ENCODE measurements at places on chromosomes 13 and 19. TPM values are rescaled to one million over a fixed set of nuclear protein-coding genes. Genes with fewer than 3 reads are reported as not detected.

NEK5 gene
- not detected for total RNA-seq

CPAMD8 gene
- 294 TPM for total RNA-seq

CGB2 gene
- total RNA-seq: not detected

DNA sequence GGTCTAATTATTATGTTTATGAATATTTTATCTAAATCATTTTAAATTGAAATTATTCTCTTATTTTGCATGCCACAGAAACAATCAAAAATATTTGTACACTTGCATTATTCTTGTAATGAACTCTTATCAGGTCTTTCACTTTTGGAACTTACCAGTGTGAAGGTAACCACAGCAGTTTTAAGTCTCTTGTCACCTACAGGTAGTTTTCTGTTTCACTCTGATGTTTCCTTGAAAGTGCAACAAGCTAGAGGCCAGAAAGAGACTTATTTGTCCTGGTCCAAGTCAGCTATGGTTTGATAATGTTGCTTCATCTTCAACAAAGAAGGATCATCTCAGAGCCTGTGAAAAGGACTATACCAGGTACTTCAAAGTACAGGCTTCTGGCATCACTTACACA is 133.4 kb upstream of the NBEA start:
- H3K4me1 ChIP-seq: peaks cover 9% of the 10 kb centered on the region
- peaks cover 8% of the 10 kb centered on the region for H3K36me3 ChIP-seq
- no peak overlapping the region for H3K27ac ChIP-seq
- H3K27me3 ChIP-seq: no peaks in the 10 kb centered on the region
- H3K4me3 ChIP-seq: no peak overlapping the region

DNA sequence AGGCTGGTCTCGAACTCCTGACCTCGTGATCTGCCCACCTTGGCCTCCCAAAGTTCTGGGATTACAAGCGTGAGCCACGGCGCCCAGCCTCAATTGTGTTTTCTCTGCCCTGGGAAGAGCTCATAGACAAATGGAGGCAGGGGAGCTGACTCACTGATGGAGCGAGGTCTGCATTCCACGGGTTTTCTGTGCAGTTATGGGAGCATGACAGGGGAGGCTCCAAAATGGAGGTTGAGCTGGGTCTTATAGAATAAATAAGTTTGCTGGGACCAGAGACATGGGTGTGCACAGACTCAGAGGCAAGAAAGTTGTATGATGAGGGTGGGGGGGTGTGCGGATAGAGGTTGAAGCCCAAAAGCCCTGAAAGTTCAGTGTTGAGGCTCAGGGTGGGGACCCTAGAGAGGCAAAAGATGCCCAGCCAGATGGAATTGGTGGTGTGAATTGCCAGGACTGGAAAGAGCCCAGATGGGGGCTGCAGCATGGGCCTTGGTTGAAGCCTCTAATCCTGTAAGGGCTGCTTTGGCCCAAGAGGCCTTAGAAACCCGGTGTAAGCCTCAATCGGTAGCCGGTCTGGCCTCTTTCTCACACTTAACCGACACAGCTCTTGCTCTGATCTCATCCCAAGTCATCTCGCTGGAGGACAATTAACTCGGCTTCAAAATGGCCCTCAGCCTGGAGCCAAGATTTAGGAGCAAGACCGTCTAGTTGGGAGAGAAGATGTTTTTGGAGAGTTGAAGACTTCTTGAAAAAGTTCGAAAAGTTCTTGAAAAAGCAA is 1.9 kb downstream of the TPM4 start:
- H3K27ac ChIP-seq: peak overlapping the region; percentile 98
- no peak for DNase-seq
- peaks cover 22% of the 10 kb centered on the region for H3K36me3 ChIP-seq
- peaks cover 54% of the 10 kb centered on the region for H3K4me1 ChIP-seq
- H3K27me3 ChIP-seq: no peaks in the 10 kb centered on the region

DNA sequence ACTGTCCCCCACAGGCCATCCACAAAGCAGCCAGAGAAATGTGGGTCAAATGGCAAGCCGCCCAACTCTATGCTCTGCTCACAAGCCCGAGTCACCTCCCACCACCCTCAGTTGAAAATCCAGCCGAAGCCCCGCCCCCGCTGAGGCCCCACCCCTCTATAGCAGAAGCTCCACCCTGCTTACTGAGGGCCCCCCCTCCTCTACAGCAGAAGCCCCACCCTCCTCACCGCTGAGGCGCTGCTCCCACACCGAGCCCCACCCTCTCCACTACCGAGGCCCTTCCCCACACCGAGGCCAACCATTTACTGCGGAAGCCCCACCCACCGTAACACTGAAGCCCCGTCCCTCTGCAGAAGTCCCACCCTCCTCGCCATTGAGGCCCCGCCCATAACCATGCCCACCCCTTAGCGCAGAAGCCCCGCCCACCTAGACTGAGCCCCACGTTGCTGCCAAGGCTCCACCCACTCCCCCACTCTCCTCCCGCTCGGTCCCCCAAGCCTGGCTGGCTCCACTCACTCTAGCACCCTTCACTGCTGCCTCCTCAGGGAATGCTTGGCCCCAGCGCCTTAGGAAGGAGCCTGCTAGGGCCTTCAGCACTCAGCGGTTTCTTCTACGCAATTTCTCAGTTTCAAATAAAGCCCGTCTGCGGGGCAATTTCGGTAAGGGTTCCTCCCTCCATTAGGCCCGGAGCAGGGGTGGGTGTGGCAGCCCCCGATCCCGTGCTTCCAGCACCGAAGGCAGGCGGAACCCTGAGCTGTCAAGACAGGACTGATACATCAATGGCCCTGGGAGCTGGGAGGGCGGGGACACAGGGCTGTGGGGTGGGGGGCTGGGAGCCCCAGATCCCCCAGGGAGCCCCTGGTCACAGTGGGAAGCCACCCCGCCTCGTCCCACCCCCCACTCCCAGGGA is 9.0 kb upstream of the MYDGF start:
- no peaks in the 10 kb centered on the region for H3K4me1 ChIP-seq
- H3K4me3 ChIP-seq: no peak overlapping the region
- DNase-seq: no peak
- no peaks in the 10 kb centered on the region for H3K27me3 ChIP-seq
- H3K27ac ChIP-seq: no peak overlapping the region
- peaks cover 20% of the 10 kb centered on the region for H3K36me3 ChIP-seq

GRCh38 chr13:28704919-28705318 is 13.9 kb downstream of the SLC46A3 start:
- no peaks in the 10 kb centered on the region for H3K27me3 ChIP-seq
- H3K4me3 ChIP-seq: no peak overlapping the region
- no peak for DNase-seq
- no peak overlapping the region for H3K27ac ChIP-seq

DNA sequence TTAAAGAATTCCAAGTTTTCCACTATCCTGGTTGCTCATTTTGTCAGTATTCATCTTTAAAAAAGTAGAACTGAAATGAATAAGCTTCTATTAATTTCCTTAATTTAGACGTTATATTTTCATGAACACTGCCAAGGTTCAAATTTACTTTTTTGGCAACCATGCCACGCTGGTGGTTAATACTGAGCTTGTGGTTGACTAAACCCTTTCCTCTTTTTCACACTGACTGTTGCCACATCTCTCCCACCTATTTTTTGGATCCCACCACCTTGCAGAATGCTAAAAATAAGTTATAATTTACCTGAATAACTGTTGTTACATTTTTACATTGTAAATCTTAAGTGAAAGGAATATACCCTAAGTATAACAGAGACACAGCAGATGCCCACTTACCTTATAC is 45.0 kb downstream of the FLT3 start:
- no peak overlapping the region for H3K4me3 ChIP-seq
- H3K27ac ChIP-seq: no peak overlapping the region
- H3K36me3 ChIP-seq: no peaks in the 10 kb centered on the region
- H3K4me1 ChIP-seq: no peaks in the 10 kb centered on the region
- DNase-seq: no peak
